ENCODE measurements at places on chromosomes 2 and 18. TPM values are rescaled to one million over a fixed set of nuclear protein-coding genes. Genes with fewer than 3 reads are reported as not detected.

CD8B2 gene
- total RNA-seq, result not detected

ESPNL gene
- 3.5 TPM for total RNA-seq

ARMC9 gene
- total RNA-seq, result 27.5 TPM

MC4R gene
- total RNA-seq, result not detected
